ENCODE measurements at places on chromosomes 4 and X.

- DNase-seq = no peak
Observed at GRCh38 chr4:121908346-121908745, 38.1 kb upstream of the BBS7 start.

- no peak for DNase-seq
Observed at GRCh38 chr4:146243141-146243882, 29.0 kb downstream of the REELD1 start.

GRCh38 chr4:186587416-186588018, 32.1 kb upstream of the MTNR1A start:
- peak; percentile 13 for DNase-seq

GRCh38 chr4:168139336-168139735, 47.0 kb downstream of the ANXA10 start:
- no peak for DNase-seq

DNA sequence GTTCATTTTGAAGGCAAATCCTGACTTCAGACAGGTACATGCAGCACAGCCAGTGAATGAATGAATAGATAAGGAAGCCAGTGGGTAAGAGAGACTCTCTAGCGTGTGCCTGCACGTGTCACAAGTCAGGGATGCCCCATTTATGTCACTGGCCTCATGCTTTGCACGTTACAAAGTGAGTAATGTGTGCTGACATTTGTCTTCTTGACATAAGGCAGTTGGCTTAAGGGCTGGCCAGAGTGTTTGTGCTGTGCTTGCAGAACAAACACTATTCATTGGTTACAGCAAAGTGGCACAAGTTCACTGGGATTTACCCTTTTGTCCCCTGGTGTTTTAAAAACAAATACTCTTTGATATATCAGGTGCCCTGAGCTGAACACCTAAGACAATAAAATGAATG, 55.9 kb downstream of the CRMP1 start:
- DNase-seq = peak; percentile 13

GRCh38 chr4:60938621-60939020, 261.5 kb upstream of the ADGRL3 start:
- no peak for DNase-seq

- no peak for DNase-seq
Observed at GRCh38 chr4:116101321-116101720, 984.1 kb downstream of the TRAM1L1 start.

GRCh38 chr4:138675685-138676084, 339.9 kb upstream of the NOCT start:
- DNase-seq = no peak

- no peak for DNase-seq
Observed at GRCh38 chrX:153573984-153574383, 25.0 kb downstream of the CCNQ start.

DNA sequence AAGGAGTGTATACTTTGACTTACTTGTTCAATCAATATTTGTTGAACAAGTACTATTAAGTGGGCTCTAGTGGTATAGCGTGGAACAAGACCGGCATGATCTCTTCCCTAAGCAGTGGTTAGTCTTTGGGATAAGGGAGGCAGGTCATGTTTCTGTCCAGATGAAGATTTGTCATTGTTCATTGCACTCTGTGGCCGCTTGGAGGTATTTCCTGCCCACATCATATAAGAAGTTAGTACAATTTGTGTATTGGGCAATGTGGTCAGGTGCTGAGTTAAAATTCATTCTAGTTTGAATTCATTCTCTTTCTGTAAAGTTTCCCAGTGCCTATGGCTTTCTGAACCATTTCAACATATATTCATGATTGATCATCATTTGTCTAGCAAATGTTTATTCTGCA, 101.1 kb upstream of the SHISA3 start:
- DNase-seq = no peak

DNA sequence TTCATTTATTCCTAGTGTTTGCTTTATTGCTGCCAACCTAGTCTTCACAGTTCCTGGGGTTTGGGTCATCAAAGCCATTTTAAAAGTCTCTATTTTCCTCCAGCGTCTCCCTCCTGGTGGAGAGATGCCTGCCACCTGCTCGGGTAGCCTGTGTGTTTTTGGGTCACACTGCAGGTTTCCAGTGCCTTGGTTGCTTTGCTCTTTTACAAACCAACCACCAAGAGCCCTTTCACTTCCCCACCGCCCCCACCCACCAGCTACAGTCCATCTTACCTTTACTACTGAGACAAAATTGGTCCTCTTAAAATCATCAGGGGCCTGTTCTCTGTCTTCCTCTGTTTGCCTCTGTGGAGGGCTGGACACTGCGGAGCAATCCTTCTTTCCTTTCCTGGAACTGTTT, 280.5 kb upstream of the GATB start:
- DNase-seq = no peak

GRCh38 chr4:138939960-138940359, 75.6 kb upstream of the NOCT start:
- no peak for DNase-seq

GRCh38 chr4:10096201-10096977, 20.2 kb downstream of the WDR1 start:
- DNase-seq = no peak

GRCh38 chr4:42359711-42360110, 37.6 kb upstream of the SHISA3 start:
- DNase-seq = no peak

- no peak for DNase-seq
Observed at GRCh38 chrX:101347859-101348451, 587 bp downstream of the TIMM8A start.

DNA sequence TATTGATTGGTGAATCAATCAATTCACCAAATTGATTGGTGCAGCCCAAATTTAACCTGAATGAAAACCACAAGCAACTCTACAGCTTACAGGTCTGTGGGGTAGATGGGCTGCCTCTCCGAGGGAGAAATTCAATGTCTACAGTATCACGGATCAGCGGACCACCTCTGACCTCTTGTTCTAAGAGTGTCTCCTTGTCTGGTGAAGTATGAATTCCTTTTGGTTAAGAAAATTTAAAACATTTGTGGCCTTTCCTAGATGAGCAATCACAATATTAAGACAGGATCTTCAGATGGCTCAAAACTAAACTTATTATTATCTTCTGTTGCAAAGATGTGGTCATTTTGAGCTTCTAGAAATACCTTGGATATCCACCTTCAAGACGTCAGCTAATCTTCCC, 153.3 kb downstream of the IL15 start:
- DNase-seq = no peak

DNA sequence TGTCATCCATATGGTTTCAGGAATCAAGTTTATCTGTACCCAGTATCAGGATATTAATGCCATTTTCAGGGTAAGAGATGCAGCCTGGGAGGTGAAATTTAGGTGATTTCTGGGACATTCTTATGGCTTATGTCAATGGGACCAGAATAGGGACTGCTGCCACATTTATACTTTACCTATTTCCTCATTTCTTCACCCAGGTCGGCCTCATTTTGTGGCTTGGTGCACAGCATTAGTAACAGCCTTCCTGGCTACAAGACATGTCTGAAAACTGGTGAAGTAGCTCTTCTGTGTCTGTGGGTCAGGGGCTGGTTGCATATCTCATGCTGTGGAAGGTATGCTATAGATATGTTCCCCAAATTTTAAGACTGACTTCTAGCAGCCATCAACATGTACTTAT, 284.8 kb downstream of the AFF2 start:
- DNase-seq = no peak

- DNase-seq = no peak
Observed at GRCh38 chrX:150163221-150163930, 199.7 kb upstream of the MAMLD1 start.

DNA sequence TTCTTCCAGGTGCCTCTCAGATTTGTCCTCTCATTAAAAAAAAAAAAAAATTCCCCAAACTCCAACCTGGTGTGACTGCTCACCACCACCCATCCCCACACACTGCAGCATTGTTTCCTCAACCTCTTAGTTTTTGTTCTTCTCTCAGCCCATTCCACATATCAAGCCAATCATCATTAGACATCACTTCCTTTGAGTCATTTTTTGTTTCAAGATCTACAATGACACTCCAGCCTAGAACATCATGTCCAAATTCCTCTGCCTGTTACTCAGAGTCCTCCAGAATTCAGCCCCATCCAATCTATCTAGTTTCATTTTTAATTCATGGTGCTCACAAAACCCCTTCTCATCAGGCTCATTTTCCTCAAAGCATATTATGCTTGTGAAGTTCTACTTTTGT, 262.5 kb upstream of the TEX13A start:
- no peak for DNase-seq

DNA sequence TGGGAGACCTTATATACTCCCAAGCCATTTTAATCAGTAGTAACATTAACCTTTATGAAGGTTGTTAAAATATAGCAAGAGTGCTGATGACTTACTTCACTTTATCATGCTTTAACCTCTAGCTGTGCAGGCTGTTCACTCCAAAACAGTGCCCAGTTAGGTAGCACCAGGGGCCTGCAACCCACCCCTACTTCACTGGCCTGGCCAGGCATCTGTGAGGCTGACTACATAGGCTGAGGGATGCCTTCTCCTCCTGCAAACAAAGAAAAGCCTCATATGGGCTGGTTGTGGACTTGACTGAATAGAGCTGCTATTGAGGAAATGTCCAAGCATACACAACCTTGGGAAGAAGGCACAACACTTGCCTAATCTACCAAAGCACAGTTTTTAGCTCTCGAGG, 172.8 kb downstream of the SHROOM3 start:
- DNase-seq = no peak
